H54 (cell line): ENCODE measurements at places on chromosomes 7 and 10.

GRCh38 chr10:122657729-122658128 is 41.9 kb downstream of the C10orf120 start:
- no peak for DNase-seq

GRCh38 chr10:8462565-8462964 is 408.1 kb downstream of the GATA3 start:
- no peak for DNase-seq

DNA sequence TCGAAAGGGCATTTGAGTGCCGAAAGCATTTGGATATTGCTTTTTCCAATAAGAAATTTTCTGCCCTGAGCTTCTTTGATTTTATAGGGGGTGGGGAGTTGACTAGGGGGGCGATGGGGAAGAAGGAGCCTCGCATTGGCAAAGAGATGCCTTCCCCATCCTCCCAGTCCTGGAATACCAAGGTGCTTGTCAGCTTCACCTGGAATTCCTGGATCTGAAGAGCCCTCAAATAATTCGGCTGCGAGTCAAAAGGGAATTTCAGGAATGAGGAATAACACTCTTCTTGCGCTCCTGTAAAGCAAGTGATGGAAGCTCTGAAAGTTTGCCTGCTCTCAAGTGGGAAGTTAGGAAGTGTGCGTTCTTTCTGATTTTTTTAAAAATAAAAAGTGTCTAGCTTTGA is 7.3 kb downstream of the NXPH1 start:
- no peak for DNase-seq

DNA sequence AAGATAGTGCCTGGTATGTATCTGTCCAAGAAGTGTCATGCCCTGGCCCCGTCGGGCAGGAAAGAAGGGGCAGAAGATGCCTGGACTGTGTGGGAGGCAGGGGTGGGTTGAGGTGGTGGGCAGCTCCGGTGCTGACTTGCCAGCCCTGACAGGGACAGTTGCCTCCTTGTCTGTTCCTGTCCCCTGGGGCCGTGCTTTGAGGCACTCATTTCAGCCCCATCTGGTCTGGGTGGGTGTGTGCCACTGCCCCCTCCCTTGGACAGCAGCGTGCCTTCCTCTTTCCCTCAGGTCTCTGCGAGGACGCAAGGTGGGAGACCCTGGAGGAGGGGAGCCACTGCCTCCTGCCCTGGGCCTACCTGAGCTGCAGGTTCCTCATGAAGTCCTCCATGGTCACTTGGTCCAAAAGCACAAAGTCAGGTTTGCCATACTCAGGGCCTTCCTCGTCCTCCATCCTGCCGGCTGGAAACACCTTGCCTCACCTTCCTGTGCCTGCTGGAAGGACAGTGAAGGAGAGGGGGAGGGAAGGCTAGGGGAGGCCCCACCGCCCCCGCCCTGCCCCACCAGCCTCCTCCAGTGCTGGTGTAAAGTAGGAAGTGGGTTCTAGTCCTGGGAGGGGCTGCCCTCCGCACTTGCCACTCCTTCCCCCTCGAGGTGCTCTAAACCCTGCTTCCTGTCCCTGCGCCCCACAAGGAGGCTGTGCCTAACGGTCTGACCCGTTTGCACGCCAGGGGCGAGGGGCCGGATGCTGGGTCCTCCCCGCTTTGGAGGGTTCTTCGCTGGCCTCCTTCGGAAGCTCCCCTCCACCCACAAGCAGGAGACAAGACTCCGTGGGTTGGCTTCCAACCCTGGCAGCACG is at the start of gene MYO1G:
Gene MYO1G, minus strand, starts transcription at position 505 of the 856 bp plus-strand sequence. Its CDS starts 54 bp downstream, at position 451.
- DNase-seq: no peak

GRCh38 chr7:118720632-118721031 is 496.1 kb downstream of the ANKRD7 start:
- no peak for DNase-seq

- DNase-seq: peak; percentile 75
These were observed 52.3 kb upstream of the COL13A1 start for GRCh38 chr10:69749178-69750010.

DNA sequence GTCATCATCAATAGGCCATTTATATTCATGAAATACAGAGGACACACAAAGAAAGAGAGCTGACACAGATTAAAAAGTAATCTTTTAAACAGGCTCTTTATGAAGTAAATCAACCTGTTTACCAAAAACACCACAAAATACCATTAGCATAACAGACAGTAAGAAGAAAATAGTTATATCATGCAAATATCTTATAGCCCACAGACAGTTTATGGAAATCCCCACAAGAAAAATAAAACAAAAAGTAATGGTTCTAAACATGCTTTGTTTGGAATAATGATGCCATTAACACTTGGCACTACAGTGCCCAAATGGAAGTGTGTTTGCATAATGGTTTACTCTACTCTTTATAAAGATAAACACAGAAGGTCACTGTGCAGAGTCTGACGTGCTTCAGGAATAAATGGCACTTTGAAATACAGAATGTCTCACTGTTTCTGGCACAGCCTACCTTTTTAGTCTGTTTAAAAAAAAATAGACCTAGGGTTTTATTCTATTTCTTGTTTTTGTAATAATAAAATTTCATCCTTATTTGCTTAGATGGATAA is 30.1 kb downstream of the SEMA3D start:
- no peak for DNase-seq

DNA sequence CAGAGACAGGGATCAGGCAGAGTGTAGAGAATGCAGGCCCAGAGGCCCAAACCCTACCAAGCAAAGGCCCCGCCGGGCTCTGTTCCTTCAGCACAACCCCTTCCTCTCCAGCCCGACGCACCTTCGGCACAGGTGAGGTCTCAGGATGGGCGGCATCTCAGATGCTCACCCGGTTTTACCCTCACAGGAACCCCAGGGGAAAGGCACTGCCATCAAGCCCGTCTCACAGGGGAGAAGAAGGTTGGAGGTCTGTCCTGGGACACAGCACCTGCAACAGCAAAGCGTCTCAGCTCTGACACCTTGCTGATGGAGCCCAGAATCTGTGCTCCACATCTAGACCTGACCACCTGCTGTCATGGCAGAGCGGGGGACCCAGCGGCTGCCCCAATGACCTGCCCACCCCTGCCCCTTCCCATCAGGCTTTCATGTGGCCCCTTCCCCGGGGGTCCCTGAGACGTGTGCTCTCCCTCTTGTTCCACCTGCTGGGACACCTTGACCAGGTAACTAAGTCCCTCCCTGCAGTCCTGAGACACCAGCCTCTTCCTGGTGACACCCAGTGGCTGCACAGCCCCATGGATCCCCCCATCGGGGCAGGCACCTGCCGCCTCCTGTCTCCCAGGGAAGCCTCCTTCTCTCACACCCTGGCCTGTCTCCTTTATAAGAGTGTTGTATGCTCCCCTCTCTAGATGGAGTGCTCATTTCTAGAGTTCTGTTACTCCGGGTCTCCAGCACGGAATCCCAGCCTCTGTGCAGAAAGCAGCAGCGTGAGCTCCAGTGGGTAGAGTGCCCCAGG is 315.6 kb downstream of the DNAJB6 start:
- no peak for DNase-seq

- no peak for DNase-seq
These were observed 75.7 kb downstream of the IGF2BP3 start for GRCh38 chr7:23394488-23395171.

DNA sequence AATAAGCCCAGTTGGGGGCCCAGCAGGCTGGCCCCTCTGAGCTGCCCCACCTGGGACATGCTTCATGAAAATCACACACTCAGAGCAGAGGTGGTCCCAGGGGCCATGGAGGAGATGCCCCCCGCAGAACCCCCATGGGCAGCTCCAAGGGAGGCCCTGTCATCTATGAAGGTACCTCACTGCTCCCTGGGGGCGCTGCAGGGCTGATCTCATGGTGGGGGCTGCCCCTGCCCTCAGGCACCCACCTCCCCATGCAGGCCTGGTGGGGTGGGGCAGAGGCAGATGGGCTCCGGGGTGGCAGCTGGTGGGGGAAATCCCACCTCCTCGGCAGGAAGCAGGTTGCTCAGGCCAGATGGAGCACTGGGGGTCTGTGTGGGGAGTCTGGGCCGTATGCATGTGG is 60.5 kb downstream of the YKT6 start:
- no peak for DNase-seq

GRCh38 chr10:1151076-1152033 is 95.2 kb downstream of the WDR37 start:
- no peak for DNase-seq

- DNase-seq: no peak
These were observed 15.4 kb downstream of the PTPRN2 start for GRCh38 chr7:158572000-158572828.

DNA sequence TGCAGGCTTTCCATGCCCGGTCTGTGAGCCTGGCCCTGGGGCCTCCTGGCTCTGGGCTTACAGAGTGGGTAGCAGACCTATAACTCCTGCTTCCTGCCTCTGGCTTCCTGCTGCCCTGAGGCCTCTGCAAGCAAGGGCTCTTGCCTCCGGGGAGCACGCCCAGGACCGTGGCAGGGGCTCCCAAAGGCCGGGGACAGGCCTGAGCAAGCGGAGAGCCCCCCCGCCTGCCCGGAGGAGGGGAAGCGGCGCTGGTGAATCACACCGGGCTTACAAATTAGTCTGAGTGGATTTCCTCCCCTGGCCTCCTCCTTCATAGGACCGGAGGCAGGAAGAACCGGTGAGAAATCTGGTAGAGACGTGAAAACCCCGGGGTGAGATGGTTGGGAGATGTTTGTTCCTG is 1.5 kb upstream of the MYL10 start:
- peak; percentile 91 for DNase-seq

DNA sequence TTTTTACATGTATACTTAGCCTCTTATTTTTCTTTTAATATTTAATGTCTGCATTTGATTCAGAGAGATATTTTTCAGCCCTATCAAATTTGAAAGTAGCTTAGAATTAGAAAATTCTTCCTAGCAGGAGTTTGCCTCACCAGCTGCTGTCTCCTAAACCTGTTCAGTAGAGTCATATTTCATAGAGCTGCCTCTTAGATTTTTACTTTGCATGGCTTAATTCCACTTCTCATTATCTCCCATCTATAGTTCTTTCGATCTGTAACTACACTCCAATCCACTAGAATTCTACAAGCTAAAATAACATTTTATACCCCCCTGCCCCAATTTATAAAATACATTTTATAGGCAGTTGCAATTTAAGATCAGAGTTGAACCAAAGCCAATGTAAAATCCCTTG is 227.0 kb downstream of the ANK3 start:
- DNase-seq: no peak

- DNase-seq: no peak
These were observed at the start of gene CCDC3 for GRCh38 chr10:13001041-13001886. TSS of gene CCDC3 (minus strand) at chr10:13001713. CDS start at chr10:13001570, 143 bp downstream.

DNA sequence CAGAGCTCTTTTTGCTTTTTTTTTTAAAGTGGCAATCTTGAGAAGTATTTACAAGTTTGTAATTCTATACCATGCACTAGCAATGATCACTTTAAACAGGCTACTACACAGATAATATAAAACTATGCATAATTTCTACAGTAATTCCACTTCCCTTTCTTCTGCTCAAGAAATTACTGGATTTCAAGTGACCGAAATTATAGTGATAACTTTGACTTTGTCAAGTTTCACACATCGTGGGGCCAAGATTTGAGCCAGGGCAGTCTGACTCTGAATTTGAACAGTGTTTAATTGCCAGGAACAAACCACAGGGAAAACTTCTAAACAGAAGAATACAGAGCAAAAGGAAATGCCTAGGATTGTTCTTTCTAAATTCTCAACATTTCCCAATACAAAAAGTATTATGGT is 288.3 kb upstream of the MKLN1 start:
- DNase-seq: no peak

DNA sequence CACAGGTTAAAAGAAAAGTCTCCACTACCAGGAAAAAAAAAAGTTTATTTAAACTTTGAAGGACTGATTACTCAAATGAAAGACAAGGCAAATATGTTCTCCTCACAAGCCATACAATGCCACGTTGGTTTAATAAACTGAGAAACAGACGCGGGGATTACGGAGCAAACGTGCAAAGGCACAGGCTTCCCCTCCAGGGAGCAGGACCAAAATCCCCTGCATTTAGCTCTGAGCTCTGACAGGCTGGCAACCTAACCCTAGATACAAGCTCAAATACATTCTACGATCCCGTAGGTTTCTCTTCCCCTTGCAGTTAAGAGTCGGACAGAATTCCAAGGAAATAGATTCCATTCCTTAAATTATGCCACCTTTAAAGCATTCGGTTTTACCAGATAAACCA is 7.7 kb upstream of the GRB10 start:
- DNase-seq: no peak

DNA sequence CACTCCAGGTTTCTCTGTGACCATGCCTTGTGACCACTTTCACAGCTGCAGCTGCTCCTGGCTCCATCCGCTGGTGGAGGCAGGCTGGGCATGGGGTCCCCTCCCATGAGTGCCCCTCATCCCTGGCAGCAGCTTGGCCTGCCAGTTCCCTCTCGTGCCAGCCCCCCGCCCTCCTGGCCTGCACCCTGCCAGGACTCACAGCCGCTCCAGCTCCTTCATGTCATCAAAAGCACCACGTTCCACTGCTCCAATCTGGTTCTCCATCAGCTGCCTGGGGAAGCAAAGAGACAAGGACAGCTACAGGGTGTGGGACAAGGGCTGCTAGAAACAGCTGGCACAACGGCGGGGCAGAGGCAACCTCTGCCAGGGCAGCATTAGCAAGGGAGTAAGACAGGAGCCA is 22.6 kb downstream of the SLIT1 start:
- no peak for DNase-seq

DNA sequence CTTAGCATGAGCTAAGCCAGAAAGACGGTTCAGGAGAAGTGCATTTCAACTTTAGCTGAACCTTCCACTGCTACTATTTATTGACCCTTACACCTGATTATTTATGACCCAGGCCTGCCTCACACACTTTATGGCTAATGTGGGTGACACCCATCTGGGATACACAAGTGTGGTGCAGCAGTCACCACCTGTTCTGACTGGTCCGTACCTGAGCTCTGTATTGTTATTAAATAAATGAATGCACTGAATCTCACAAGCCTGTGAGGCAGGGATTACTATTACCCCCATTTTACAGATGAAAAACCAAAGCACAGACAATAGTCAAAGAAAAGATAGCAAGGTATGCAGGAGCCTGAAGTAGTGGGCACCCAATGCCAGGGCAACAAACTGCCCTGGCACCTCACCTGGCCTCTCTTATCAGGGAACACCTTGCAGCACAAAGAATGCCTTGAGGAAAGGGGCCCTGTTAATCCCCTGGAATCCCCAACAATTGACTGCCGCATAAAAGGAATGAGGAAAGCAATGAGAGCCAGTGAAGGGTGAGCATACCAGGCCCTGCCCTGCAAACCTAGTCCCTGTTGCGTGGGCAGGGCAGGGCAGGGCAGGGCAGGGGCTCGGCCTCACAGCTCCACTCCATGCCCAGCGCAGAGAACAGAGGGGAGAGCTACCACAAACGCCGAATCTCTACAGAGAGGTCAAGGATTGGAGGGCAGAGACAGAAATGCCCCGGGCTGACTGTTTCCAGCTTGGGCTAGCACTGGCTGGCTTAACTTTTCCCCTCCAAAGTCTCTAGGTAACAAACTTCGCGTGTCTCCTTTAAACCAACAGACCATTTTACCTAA is 1.3 kb downstream of the ANXA11 start:
- DNase-seq: peak; percentile 29
